Activated CD8-positive, alpha-beta memory T cell treated with anti-CD3 and anti-CD28 coated beads, Interleukin-2, amount 10 ng/mL, durations not matched to agents 7 days and 5 days (primary cell): ENCODE measurements at places on chromosomes 1 and 21. TPM values are rescaled to one million over a fixed set of nuclear protein-coding genes. Genes with fewer than 3 reads are reported as not detected.

GRCh38 chr1:165114022-165114888 lies 242.3 kb downstream of the LMX1A start:
- DNase-seq, result no peak
- H3K27ac ChIP-seq, result no peak overlapping the region
- no peak overlapping the region for H3K4me3 ChIP-seq
- no peaks in the 10 kb centered on the region for H3K4me1 ChIP-seq
- no peaks in the 10 kb centered on the region for H3K36me3 ChIP-seq

GRCh38 chr1:102365071-102365470 lies 368.3 kb upstream of the OLFM3 start:
- no peaks in the 10 kb centered on the region for H3K4me1 ChIP-seq
- no peak overlapping the region for H3K27ac ChIP-seq
- no peak for DNase-seq
- no peak overlapping the region for H3K4me3 ChIP-seq
- no peaks in the 10 kb centered on the region for H3K36me3 ChIP-seq

- H3K36me3 ChIP-seq, result no peaks in the 10 kb centered on the region
- DNase-seq, result no peak
- no peak overlapping the region for H3K4me3 ChIP-seq
- no peak overlapping the region for H3K27ac ChIP-seq
- no peaks in the 10 kb centered on the region for H3K4me1 ChIP-seq
These were observed 92.6 kb downstream of the LPAR3 start for GRCh38 chr1:84800090-84801073.

DNA sequence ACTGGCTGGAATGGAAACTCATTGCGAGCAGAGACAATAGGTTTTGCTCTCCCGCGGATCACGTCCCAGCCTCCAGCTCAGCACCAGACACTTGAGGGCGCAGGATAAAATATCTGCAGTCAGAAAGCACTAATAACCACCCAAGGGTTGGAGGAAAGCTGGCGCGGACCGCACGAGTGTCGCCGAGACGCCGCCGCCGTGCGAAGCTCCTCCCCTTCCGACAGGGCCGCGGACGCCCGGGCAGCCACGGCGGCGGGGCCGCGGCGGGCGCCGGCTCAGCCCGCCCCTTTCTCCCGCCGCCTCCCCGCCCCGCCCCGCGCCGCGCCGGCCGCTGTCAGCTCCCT lies at the start of gene CMPK1:
TSS of gene CMPK1 (plus strand) at position 213 of the 344 bp plus-strand sequence. CDS start 156 bp downstream, outside the sequence.
- no peak within 1 kb of the TSS for H3K4me3 ChIP-seq
- H3K36me3 ChIP-seq, result no peaks in the 10 kb centered on the region
- peak within 1 kb of the TSS; percentile 95 for H3K27ac ChIP-seq
- peaks cover 17% of the 10 kb centered on the region for H3K4me1 ChIP-seq
- DNase-seq, result peak; percentile 85

- no peak for DNase-seq
- no peaks in the 10 kb centered on the region for H3K27me3 ChIP-seq
- no peak overlapping the region for H3K4me3 ChIP-seq
- H3K36me3 ChIP-seq, result no peaks in the 10 kb centered on the region
- H3K27ac ChIP-seq, result no peak overlapping the region
These were observed 107.5 kb downstream of the CHRM3 start for GRCh38 chr1:239493811-239494414.

- no peaks in the 10 kb centered on the region for H3K27me3 ChIP-seq
- no peak overlapping the region for H3K4me3 ChIP-seq
- H3K36me3 ChIP-seq, result no peaks in the 10 kb centered on the region
- H3K4me1 ChIP-seq, result no peaks in the 10 kb centered on the region
These were observed 33.8 kb downstream of the SIM2 start for GRCh38 chr21:36732761-36733160.

DNA sequence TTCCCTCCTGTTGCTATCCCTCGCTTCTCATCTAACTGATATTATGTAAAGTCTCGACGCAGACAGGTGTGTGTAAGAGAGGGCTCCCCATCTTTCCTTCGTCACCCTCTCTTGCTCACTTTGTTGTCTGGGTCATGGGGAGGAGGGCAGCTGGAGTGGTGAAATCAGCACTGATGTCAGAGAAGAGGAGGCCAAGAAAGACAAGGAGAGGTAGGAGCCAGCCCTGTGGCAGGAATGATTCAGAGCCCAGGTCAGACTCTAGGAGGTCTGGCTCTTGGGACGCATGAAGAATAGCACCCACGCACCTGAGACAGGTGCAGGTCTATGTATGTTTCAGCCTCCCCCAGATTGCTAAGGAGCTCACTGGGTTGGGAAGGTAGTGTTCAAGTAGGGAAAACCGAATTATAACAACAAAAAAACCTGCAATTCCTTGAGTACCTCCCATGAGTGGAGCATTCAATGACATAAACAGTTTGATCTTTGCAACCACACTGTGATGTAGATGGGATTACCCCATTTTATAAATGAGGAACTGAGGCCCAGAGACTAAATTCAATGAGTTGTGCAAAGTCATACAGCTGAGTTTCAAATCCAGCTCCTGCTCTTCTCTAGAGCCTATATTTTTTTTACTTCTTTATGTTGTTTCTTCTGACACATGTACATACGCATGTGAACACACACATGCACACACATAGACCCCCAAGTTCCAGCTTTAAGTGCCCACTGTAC lies 10.4 kb downstream of the NUAK2 start:
- peaks cover 14% of the 10 kb centered on the region for H3K36me3 ChIP-seq
- no peak for DNase-seq
- H3K27me3 ChIP-seq, result no peaks in the 10 kb centered on the region
- H3K4me3 ChIP-seq, result no peak overlapping the region
- peaks cover 30% of the 10 kb centered on the region for H3K4me1 ChIP-seq
- no peak overlapping the region for H3K27ac ChIP-seq

The AMIGO1 gene
- 0.26 TPM for total RNA-seq

The NBPF6 gene
- not detected for total RNA-seq

The ZNF687 gene
- 29.9 TPM for total RNA-seq

The PRCC gene
- total RNA-seq, result 68.7 TPM

The FLG gene
- total RNA-seq, result not detected

The FAM131C gene
- 0.91 TPM for total RNA-seq
